ENCODE measurements at places on chromosomes 3 and 15.

GRCh38 chr3:123618768-123619484, 34.1 kb upstream of the HACD2 start:
- no peak for DNase-seq

- DNase-seq = no peak
Observed at GRCh38 chr15:75214293-75215096, 12.8 kb downstream of the C15orf39 start.

DNA sequence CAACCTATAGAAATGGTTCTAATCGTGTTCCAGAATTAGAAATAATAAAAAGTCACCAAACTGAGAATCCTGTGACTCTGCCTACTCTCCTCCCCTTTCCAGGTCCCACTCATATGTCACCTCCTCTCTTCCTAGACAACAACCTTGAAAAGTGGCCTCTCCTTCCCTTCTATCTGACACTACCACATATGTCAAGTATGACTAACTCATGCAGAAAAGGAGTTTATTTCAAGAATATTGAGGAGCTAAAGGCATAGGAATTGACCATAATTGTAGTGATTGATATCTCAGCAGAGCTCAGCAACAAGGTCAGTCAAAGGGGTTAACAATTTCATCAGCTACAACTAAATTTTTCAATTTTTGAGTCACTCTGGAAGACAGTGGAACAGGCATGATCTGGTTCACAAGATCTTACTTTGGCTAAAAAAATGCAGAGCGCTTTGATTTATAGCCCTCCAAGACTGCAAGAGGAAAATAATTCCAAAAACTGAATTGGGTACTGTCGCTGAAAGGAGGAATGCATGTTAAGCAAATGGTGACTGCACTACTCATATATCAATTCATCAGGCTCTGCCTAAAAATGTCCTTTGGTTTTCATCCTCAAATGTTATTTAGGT, 160.6 kb upstream of the ARHGEF26 start:
- no peak for DNase-seq

- no peak for DNase-seq
Observed at GRCh38 chr3:187000711-187001151, 70.4 kb downstream of the ST6GAL1 start.

DNA sequence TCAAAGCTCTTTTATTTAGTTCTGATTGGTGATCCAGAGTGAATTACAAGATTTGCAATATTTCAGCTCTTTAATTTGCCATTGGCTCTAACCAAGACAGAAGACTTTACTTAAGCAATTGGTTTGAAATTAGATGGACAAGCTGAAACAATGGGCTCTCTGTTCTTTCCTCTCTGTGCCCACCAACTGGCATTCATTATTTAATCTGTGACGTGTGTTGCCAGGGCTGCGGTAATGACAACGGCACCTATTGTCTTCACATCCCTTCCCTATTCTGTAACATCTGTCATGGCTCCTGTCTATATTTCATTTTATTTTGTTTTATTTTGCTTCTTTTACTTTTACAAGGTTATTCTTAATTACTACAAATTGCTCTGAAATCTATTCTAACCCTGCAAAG, 33.9 kb downstream of the PLD1 start:
- DNase-seq = no peak

DNA sequence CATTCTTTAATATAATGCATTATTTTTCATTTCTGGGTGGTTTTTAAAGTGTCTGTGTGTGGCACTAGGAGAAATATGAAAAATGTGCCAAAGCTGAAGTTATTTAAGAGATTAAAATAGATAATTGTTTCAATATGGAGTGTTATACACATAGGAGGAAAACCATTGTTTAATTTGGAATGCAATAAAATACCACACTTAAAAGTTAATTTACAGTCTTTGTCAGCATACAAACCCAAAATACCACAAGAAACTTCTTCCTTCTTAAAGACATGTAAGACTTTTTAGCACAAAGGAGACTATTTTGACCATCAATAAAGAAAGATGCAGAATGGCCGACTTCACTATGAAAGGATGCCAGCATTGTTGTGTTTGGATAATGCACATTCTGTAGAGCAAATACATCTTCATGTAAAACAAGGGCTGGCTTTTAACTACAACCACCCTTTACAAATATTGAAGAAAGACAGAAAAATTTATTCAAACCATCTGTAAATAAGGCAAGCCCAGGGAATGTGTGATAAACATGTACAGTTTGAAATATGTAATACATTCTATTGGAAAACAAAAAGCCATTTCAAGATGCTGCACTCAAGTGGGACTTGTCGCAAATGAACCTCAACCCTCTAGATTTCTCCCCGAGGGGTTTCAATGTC, 1146.6 kb downstream of the ROBO1 start:
- no peak for DNase-seq

- DNase-seq = no peak
Observed at GRCh38 chr3:78846718-78847117, 921.1 kb downstream of the ROBO1 start.

DNA sequence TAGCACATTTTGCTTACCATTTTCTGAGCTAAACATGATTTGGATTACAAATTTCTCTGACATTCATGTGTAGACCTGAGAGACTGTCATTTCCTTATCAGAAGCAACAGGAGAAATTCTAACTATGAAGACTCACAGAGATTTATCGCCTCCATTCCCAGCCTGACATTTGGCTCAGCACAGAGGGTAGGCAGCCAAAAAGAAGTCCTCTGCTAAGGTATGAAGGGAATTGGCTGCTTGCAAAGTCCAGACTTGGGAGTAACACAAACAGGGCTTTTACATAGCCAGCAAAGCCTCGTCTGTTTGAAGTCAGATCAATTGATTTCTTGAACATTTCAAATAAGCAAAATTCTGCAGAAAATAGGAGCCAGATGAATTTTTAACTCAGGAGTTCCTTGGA, 57.0 kb upstream of the CMSS1 start:
- no peak for DNase-seq

GRCh38 chr3:124919756-124920155, 14.8 kb downstream of the MUC13 start:
- no peak for DNase-seq
